ENCODE measurements at places on chromosomes 1 and 21.

DNA sequence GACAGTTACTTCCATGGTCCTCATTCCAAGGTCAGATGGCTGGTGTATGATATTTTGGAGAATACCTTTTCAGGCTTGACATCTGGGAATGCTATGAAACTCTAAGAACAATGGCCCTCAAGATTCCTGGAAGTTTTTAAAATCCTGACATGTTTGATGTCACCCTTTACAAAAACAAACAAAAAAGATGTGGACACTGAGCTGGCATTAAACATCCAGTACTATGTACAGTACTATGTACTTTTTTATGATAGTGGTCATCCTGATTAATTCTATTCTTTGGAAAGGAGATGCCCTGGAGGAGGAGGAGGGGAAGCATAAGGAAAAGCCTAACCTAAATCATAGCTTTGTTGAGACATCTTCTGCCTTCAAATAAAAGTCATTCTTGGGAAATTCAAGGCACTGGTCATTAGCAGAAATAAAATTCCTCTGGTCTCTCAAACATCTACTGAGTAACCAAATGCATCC, 235.4 kb downstream of the HMCN1 start:
- no peak for DNase-seq

DNA sequence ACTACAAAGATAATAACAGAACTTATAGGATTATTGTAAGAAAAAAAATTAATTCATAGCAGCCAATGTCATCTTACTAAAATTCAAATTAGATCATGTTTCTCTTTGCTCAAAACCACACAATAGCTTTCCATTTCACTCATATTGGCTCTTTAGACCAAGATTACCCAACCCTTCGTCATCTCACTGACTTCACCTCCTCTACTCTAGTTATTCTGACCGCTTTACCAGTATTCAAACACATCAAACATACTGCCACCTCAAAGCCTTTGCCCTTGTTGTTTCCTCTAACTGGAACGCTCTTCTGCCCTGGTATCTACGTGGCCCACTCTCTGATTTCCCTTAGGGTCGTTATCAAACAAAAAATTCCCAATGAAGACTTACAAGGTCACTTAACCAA, 1.7 kb downstream of the ANGPTL3 start:
- DNase-seq: no peak

GRCh38 chr1:26923711-26924110, 2.2 kb downstream of the NUDC start:
- DNase-seq: no peak

DNA sequence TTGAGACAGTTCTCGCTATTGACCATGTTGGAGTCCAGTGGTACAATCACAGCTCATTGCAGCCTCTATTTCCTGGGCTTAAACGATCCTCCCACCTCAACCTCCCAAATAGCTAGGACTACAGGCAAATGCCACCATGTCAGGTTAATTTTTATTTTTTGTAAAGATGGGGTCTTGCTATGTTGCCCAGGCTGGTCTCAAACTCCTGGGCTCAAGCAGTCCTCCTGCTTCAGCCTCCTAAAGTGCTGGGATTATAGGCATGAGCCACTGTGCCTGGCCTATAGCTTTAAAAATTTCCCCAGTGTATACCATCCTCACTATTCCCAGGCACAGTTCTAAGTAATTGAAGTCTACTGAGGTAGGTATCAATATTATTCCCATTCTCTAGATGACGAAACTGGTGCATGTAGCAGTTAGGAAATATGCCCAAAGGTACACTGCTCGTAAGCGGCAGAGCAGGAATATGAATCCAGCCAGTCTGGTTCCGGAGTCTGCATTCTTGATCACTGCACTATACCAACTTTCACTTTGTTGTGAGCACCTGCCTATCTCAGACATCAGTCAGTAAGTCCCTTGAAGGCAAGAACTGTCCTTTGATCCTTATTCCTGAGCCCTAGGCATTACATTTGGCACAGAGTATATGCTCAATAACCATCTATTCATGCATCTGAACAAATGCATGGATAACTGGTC, 11.5 kb upstream of the SRP9 start:
- no peak for DNase-seq

- no peak for DNase-seq
Observed at GRCh38 chr1:30642391-30643120, 80.8 kb downstream of the MATN1 start.

DNA sequence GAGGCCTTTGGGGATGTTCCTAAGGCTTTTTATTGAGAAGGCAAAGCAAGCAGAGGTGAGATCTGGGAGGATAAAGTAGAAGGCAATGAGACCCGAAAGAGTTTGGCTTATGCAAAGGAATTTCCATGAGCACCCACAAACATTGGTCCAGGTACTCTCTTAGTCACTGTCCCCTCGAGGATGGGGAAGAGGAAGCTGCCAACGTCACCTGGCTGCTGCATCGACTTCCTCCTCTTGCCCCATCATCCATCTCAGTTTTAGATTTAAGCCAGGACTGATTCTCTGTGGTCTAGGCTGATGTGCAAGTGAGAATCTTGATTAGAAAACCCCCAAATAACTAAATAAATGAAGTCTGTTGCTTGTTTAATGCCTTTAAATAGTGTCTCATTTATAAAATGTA, 28.7 kb downstream of the RUNX1 start:
- DNase-seq: no peak

DNA sequence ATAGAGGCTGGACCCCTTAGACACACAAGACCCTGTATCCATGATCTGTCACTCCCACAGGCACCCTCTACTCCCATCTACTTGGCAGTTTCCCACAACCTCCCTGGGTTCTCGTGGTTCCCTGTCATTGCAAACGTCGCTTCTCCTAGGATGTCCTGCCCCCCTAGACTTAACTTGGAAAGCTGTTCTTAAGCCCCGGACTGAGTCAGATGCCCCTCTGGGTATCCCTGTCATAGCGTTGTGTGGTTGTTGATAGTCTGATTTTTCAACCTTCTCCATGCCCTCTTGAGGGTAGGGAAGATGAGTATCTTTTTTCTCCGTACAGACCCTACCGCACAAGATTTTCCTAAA, 11.8 kb downstream of the RCC1 start:
- DNase-seq: no peak

DNA sequence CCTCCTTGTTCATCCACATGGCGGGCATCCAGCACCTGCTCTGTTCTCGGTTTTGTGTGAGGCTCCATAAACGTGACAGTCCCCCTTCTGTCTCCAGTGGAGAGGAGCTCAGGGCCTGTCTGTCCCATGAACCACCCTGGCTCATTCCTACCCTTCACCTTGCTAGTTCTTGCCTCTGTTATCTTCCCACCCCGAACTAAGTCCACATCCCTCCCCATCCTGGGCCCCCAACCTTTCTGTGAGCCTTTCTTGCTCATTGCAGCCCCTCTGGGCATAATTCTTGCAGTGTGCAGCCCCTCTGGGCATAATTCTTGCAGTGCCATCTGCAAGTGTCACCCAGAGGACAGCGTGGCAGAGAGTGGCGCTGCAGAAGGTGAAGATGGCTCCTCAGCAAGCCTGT, 216.7 kb upstream of the TMEM51 start:
- DNase-seq: no peak

DNA sequence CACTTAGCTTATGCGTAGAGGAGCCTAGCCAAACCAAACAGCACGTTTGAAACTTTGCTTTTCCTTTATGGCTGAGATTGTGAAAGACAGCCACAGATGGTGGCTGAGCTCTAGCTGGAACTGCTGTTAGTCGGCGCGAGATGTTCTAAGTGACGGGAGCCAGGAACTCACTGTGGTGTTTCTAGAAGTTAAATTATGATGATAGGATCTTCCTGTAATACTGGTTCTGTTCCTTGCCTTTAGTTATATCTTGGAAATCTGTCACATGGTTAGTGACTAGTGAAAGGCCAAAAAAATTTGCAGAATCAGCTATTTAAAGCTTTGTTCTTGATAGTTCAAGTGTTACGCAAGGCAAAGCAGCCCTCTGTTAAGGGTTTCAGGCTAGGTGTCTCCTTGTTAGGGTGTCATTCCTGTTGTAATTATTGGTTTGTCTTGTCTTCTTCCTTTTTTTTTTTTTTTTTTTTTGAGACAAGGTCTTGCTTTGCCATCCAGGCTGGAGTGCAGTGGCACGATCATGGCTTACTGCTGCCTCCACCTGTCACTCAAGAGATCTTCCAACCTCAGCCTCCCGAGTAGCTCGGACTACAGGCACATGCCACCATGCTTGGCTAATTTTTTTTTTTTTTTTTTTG, 22.6 kb downstream of the AK4 start:
- DNase-seq: peak; percentile 57

DNA sequence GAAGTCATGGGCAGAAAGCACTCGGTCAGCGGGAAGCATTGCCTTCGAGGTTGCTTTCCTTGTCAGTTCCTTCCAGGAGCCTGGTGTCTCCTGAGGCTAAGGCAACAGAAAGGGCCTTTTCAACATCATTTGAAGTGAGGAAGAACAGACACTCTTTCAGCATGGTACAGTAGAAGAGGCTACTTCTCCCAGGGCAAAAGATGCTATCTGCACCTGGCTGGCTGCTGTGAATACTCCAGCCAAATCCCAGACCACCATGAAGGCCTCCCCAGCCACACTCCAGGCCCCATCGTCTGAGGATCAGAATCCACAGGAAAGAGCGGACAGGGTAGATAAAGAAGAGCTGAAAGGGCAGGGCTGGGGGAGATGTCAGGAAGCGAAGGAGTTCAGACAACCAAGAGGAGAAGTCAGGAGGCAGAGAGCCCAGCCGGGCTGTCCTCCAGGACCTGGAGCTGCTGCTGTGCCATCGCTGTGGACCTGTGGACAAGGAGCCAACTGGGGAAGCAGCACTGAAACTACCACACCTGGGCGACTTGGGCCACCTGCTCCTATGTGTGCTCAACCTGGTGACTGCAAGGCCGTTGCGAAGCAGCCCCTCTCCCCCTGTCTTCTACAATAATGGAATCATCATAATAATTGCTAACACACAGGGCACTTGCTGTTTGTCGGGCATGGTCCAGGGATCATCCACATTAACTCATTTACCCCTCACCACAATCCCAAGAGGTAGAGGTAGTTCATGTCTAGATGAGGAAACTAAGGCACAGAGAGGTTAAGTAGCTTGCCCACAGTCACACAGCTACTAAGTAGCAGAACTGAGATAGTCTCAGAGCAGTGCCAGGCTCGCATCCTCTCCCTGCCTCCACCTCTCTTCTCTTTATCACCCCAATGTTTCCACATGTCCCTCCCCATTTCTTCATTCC, 88.0 kb upstream of the ZBTB40 start:
- DNase-seq: no peak

DNA sequence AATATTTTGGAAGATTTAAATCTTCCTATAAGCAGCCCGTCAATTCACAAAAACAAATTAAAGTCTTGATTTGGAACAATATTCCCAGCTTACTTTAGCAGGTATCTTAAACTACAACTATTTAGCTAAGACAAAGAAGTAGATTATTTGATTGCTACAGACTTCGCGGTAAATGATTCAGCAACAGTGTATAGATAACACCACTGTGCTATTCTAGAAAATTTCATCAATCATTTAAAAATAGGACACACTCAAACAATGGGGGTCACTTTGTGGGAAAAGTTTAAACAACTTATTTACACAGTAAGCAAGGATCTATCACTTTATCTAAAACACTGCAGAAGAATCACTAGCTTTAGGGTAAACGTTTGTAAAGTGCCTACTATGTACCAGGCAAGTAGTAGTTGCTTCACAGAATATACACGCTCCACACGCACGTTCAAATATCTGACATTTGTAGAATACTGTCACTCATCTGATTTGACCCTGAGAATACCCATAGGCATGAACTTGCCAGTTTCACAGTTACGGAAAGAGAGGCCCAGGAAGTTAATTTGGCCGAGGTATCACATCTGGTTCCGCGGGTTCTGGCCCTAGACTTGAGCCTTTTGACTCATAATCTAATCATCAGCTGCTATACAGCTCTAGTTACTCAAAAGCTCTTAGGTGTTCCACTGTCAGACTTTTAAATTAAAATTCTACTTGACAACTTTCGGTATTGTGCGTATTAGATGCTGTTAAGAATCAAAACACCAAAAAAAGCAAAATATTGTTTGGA, 876 bp downstream of the DENND2C start:
- DNase-seq: no peak

GRCh38 chr1:154810571-154810970, 59.5 kb downstream of the KCNN3 start:
- DNase-seq: no peak

DNA sequence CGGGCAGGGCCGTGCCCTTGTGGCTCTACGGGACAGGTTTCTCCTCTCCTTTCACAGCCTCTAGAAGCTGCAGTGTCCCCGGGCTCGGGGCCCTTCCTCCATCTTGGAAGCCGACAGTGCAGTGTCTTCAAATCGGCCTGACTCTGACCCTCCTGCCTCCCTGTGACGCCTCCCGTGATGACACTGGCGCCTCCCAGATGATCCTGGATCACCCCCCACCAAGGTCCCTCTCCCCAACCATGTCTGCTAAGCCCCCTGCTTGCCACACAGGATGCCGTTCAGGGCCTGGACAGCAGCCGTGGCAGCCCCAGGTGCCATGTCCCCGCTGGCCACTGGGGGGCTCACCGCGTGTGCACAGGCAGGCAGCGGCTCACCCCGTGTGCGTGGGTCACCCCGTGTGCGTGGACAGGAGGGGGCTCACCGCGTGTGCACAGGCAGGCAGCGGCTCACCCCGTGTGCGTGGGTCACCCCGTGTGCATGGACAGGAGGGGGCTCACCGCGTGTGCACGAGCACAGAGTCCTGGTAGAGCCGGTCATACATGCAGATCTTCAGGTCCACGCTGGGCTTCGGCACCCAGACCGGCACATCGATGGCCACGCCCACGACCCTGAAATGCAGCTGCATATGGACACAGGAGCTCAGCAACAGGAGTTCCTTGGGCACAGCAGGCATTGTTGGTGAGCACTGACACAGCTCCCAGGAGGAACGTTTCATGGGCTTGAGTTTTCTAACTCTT, 24.9 kb upstream of the TMEM52 start:
- peak; percentile 75 for DNase-seq

DNA sequence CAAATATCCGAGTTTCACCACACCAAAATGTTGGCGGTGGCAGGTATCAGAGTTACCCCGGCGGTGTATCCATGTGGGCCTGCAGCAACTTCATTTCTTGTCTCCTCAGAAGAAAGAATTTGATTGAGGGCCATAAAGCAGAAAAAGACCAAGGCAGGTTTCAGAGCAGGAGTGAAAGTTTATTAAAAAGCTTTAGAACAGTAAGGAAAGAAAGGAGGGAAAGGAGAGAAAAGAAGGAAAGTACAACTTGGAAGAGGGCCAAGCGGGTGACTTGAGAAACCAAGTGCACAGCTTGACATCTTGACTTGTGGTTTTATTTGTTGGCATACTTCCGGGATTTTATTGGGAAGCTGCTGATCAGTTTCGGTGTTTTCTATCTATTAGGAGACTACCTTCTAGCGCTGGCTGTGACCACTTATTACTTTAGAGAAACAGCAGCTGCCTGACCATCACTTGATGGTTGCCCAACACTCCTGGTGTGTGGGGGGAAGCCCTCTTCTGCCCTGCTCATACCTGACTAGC, 75.5 kb upstream of the RAB3GAP2 start:
- no peak for DNase-seq
